ENCODE measurements at places on chromosomes 12 and 14.

- DNase-seq = no peak
These were observed 32.3 kb downstream of the NINJ2 start for GRCh38 chr12:630656-631632.

DNA sequence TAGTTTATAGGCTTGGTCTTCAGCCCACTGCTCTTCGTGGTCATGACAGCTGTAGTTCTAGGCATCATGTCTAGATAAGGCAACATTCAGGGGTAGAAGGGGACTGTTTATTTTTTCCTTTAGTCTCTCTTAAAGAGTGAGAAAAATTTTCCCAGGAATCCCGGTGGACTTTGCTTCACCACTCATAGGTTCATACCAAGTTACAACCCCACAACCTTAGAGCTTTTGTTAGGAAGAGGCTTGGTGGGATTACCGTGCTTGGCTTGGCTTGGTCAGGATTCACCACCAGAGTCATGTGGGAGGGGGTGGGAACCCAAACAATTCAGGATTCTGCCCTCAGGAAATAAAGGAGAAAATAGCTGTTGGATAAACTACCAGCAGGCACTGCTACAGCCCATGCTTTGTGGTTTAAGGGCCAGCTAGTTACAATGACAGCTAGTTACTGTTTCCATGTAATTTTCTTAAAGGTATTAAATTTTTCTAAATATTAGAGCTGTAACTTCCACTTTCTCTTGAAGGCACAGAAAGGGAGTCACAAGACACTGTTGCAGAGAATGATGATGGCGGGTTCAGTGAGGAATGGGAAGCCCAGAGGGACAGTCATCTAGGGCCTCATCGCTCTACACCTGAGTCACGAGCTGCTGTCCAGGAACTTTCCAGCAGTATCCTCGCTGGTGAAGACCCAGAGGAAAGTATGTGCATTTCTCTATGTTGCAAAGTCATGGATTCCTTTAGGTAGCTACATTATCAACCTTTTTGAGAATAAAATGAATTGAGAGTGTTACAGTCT is 25.9 kb upstream of the PAPLN start:
- DNase-seq = no peak

DNA sequence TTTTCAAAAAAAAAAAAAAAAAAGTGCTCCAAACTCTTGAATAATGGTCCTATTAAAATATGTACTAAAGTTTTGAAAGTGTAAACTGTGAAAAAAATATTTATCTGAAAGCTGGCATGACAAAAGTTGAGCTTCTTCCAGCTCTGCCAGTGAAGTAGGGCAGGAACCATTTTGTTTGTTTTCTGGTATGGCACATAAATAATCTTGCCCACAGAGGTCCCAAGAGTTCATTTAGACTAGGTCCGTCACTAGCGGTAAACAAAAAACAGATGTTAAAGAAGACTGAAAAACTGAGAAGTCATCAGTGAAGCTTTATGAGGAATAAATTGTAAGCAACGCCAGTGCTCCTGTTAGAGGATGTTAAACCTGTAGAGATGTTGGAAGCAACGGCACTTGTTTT is 7.0 kb downstream of the ERP27 start:
- DNase-seq = no peak

DNA sequence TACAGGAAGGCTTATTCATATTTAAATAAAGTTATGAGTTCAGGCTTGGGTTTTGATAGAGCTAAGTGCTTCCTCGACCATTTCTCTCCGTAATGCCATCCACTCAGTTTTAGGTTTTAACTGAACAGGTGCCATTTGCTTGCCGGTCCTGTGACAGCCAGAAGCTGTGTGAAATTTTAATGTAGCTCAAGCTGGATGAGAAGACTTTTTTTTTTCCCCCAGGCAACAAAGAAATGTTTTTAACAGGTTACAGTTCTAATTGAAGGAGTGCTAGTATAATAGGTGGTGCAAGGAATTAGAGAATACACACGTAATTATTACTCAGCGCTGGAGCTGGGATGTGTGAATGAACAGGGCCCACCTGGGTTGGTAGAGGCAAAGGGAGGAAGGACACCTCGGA is 502.3 kb downstream of the AACS start:
- no peak for DNase-seq

GRCh38 chr12:75455839-75456238 is 24.7 kb upstream of the GLIPR1 start:
- DNase-seq = no peak

DNA sequence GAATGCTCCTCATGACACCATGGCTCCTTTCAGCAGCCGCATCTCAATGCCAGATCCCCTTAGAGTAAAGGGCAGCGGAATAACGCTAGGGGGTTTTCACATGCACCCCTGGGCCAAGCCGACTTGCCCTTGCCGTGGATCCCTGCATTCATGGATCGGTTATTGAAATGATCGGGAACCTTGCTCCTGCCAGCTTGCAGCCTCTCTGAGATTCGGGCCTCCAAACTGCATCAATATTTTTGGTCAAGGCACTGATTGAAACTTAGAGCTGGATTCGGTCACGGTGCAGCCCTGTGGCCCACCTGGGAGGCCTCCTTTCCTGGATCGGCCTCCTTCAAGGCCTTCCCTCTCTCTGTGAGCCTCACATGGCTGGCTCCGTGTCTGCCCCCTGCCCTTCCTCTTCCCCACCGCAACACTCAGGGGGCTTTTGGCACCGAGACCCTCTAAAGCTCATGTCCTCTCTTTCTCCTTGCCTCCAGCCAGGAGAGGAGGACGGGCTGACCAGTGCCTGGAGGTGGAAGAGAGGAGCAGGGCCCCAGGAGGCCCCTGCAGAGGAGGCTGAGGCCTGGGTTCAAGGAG is 1.8 kb downstream of the PTPN6 start:
- no peak for DNase-seq

DNA sequence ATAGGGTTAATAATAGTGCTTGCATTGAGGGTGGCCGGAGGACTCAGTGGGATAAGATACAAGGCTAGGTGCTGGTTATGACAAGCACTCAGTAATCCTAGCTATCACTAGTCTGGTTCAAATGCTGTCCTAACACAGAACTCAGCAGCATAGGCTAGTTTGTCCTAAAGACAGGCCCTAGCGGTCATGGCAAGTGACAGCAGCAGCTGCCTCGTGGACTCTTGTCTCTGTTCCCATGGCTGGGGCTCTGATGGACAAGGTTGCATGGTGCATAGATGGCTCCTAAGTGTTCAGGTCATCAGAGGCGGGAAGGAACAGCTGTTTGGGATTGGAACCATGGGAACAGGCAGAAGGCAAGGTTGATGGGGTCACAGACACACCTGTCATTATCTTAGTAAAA is 42.4 kb upstream of the IGF1 start:
- DNase-seq = no peak

GRCh38 chr12:101945369-101946232 is 68.2 kb downstream of the DRAM1 start:
- no peak for DNase-seq

DNA sequence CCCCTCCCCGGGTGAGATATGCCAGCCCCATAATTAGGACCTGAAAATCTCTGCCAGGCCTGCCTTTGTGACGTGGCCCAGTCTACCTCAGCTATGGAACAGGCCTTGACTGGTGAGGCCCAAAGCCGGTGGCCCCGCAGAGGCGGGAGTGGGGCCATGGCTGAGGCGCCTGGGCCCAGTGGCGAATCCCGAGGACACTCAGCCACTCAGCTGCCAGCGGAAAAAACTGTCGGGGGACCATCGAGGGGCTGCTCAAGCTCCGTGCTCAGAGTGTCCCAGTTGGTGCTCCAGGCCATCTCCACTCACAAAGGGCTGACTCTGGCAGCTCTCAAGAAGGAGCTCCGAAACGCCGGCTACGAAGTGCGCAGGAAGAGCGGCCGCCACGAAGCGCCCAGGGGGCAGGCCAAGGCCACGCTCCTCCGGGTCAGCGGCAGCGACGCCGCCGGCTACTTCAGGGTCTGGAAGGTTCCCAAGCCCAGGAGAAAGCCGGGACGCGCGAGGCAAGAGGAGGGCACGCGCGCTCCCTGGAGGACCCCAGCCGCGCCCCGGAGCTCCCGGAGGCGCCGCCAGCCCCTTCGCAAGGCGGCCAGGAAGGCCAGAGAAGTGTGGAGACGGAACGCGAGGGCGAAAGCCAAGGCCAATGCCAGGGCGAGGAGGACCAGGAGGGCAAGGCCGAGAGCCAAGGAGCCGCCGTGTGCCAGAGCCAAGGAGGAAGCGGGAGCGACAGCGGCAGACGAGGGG is 21.4 kb downstream of the ZNF641 start:
- DNase-seq = no peak

DNA sequence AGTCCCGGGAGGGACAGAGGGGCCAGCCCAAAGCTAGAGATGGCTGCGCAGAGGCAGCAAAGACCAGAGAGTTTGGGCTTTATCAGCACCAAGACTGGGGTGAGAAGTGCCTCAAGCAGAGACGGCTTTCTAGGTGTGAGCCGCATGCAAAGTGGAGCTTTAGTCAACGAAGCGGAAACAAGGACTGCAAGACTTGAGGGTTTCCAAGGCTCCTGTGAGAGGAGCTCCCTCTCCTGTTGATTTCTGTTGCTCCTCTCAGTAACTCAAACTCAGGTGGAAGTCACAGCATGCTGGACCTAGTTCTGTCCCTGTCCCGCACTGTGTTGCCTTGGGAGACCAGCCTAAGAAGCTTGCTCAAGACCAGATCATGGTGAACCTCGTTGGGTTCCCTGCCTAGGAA is 327.8 kb downstream of the MED13L start:
- DNase-seq = no peak

GRCh38 chr14:60561845-60562746 is 53.1 kb downstream of the SIX6 start:
- DNase-seq = peak; percentile 87

GRCh38 chr12:51591016-51591901 is at the start of gene SCN8A:
Gene SCN8A (plus strand): TSS chr12:51591233. CDS start chr12:51662818, 71,585 bp downstream.
- DNase-seq = peak; percentile 7

DNA sequence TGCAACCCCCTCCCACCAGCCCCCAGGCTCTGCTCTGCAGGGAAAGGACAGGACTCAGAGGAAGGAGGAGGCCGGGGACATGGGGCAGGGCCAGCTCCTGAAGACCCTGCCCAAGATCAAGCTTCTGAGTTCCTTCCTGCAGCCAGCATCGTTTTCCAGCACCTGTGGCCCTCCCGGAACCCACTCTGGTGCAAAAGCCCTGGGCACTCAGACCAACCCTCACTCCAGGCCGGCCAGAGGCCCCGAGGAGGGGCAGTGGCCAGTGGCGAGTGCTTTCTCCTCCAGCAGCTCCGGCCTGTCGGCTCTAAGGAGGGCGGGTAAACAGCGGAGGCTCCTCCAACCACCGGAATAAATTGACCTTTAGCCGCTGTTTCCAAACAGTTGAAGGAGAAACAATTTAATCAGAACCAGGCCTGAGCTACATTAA is 10.8 kb downstream of the TMEM179 start:
- no peak for DNase-seq

DNA sequence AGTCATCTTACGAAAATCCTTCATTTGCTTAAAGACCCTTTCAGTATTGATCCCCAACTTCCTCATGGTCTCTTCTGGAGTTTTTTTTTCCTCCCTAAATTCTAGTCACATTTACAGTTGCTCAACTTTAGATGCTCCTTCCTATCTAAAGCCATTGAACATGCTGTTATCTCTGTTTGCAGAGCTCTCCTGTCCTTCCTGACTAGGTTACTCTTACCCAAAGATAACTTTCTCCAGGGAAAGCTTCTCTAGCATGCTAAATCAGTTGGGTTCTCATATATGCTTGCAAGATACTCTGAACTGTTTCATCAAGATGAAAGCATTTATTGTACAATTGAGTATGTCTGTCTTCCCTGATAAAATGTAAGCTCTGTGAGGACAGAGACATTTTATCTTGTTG is 1.8 kb upstream of the RAB21 start:
- no peak for DNase-seq

GRCh38 chr14:63633801-63634200 is 7.9 kb downstream of the WDR89 start:
- DNase-seq = no peak

GRCh38 chr12:51262758-51263177 is 7.4 kb downstream of the SMAGP start:
- DNase-seq = peak; percentile 70

GRCh38 chr12:94289461-94290312 is 141.3 kb downstream of the PLXNC1 start:
- peak; percentile 93 for DNase-seq

GRCh38 chr14:100616854-100617409 is 29.7 kb upstream of the BEGAIN start:
- no peak for DNase-seq

- DNase-seq = no peak
These were observed 553.2 kb downstream of the VRK1 start for GRCh38 chr14:97350415-97350814.

- DNase-seq = no peak
These were observed 624.9 kb downstream of the DIO2 start for GRCh38 chr14:79586416-79586815.

DNA sequence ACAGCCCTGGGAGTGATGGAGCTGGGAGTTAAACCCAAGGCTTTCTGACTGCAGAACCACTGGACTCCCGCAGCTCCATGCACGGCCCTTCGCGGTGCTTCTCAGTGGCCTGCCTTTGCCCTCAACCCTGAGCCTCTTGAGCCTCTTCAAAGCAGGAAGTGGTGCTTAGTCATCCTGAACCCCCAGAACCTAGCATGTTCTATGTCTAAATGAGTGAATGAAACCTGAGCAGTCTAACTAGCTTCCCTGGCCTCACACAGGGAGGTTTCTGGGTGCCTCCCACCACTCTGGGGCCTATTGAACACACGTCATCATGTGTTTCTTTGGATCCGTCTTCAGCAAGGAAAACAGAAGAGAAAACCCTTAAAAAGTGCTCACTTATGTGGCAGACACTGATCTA is 117.9 kb upstream of the SFSWAP start:
- DNase-seq = no peak

DNA sequence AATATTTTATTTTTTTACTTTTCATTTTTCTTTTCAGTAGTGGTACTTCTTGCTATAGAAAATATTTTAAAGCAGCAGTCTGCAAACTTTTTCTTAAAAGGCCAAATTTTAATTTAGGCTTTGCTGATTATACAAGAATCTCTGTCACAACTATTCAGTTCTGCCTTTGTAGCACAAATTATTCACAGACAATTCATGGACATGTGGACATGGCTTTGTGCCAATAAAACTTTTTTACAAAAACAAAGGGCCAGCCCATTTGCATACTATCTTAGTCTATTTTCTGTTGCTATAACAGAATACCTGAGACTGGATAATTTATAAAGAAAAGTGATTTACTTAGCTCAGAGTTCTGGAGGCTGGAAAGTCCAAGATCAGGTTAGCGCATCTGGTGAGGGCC is 17.1 kb downstream of the LLPH start:
- no peak for DNase-seq

GRCh38 chr12:4153343-4153892 is 120.1 kb upstream of the CCND2 start:
- no peak for DNase-seq

DNA sequence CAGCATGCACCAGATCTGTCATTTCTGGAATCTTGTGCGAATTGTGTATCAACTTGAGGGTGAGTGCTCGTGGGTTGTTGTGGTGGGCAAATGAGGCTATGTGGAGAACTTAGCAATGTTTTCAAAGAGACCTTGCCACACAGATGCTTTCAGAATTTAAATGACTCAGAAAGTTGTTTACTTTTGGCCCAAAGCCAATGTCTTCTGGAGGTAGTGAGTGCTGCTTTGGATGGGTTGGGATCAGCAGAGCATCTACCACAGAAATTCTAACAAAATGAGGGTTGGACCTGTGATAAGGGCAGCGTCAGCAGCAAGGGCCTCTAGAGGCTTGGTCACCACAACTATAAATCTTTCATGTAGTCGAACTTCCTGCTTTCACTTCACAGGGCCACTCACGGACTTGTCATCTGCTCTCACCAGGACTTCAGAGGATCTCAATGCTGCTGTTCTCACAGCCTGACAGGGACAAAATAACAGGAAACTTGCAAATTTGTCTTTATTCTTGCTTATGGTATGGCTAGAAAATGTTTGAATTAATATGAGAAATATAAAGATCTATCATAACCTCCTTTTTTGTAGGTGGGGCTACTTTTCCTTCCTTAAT is 111.4 kb downstream of the DACT1 start:
- DNase-seq = peak; percentile 80
